ENCODE measurements at places on chromosomes 4 and X.

- no peak for DNase-seq
Measured at GRCh38 chr4:156377036-156377710, 423.5 kb upstream of the CTSO start.

GRCh38 chr4:137626942-137627738 lies 94.8 kb upstream of the PCDH18 start:
- no peak for DNase-seq

DNA sequence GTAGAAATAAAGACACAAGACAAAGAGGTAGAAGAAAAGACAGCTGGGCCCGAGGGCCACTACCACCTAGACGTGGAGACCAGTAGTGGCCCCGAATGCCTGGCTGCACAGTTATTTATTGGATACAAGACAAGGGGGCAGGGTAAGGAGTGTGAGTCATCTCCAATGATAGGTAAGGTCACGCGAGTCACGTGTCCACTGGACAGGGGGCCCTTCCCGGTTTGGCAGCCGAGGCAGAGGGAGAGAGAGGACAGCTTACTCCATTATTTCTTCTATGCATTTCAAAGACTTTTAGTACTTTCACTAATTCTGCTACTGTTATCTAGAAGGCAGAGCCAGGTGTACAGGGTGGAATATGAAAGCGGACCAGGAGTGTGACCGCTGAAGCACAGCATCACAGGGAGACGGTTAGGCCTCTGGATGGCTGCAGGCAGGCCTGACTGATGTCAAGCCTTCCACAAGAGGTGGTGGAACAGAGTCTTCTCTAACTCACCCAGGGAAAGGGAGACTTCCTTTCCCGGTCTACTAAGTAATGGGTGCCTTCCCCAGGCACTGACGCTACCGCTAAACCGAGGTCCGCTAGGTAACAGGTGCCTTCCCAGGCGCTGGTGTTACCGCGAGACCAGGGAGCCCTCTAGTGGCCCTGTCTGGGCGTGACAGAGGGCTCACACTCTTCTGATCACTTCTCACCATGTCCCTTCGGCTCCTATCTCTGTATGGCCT lies 44.9 kb downstream of the ZBTB49 start:
- DNase-seq = peak; percentile 32

DNA sequence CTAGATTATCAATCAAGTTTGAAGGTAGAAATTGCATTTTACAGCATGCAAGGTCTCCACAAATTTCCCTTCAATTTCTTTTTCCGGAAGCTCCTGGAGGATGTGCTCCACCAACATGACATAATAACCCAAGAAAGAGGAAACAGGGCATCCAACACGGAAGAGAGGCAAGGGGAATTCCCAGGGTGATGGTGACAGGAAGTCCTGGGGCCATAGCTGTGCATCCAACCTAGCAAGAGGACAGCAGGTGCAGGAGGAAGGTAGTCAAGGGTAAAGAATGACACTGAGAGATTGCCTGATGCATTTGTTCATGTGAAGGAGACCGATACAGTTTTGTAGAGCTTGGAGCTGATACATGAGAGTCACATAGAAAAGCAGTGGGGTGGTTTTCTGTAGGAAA lies 115.7 kb upstream of the LSM6 start:
- DNase-seq = peak; percentile 79

GRCh38 chr4:99624141-99624719 lies 33.4 kb downstream of the C4orf54 start:
- no peak for DNase-seq

DNA sequence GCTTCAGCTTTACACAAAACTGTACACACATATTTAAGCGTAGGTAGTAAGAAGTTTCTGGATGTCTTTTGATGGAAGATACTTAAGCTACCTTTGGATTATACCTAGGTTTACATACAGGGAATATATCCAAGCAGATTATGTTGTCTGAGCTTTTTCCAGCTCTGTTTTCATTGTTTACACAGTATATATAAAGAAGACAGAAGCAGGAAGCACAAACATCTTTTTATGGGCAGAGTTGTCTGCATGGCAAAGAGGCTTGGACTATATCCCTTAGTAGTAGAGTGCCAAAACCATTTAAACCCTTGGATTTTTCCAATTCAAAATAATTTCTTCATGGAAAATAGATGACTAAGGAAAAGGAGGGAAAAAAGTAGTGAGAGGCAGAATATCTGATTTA lies 329.4 kb upstream of the AGA start:
- DNase-seq = no peak

DNA sequence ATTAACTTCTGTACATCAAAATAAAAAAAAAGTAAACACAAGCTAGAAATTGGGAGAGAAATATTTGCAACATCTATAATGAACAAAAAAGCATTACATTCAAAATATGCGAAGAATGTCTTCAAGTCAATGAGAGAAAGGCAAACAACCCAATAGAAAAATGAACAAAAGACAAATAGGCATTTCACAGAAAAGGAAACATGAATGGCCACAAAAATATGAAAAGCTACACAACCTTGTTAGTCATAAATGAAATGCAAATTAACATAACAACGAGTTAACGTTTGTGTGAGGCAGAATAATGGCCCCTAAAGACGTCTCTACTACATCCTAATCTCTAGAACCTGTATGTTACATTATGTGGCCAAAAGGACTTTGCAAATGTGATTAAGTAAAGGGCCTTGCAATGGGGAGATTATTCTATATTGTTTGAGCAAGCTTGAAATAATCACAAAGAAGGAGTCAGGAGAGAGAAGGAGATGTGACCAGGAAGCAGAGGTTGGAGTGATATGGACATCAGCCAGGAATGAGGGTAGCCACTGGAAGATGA lies 86.8 kb downstream of the WDFY3 start:
- no peak for DNase-seq

DNA sequence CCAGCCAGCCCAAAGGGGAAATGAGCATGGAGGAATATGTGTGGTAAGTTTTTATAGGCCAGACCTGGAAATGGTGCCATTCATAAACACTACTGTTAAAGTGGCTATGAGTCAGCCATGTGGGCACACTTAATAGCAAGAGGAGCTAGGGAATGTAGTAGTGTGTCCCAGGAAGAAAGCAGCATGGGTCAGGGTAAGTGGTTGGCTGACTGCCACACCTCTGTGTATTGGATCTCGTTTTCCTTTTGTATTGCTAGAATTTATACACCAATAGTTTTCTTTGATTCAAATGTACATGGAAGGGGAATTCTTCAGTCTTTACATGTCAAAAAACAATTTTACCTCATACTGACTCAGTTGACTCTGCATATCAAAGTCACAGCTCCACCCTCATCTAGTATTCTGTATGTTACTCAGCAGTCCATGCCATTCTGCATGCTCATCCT lies 22.9 kb upstream of the SGMS2 start:
- DNase-seq = no peak

- DNase-seq = no peak
Measured at GRCh38 chrX:17655211-17656034, 81.9 kb upstream of the SCML1 start.

DNA sequence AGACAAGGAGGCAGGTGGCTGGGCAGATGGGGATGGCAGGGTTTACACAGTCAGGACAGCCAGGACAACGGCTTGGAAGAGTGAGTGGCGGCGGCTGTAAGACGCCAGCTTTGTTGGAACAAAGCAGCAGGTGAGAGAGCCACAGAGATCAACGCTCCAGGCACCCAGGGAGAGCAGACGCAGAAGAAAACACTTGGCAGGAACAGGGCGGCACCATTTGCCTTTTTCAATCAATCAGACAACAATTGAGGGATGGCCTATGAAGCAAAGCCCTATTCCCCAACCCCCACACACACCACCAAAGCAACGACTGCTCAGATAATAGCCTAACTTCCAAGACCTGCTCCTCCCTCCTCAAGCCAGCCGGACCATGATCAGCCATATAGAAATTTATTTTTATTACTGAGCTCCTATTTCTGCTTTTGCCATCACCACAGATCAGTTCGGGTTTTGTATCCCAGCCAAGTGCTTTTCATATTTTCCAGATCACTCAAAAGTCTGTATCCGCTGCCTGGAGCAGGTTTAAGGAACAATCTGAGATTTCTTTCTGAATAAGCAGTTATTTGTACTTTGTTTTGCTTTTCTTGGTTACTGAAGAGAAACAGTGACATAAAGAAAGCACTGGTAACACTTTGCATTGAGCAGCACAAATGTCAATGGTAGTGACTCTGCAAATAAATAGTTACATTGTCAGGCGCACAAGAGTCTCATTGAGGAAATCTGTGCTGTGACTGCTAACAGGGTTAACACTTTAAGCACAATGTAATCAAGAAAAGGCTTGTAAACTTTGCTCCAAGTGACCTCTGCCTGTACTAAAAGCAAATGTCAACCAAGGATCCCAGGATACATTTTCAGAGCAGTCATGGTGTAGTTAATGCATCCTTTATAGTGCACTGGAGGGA lies 81.8 kb upstream of the RBPJ start:
- no peak for DNase-seq

DNA sequence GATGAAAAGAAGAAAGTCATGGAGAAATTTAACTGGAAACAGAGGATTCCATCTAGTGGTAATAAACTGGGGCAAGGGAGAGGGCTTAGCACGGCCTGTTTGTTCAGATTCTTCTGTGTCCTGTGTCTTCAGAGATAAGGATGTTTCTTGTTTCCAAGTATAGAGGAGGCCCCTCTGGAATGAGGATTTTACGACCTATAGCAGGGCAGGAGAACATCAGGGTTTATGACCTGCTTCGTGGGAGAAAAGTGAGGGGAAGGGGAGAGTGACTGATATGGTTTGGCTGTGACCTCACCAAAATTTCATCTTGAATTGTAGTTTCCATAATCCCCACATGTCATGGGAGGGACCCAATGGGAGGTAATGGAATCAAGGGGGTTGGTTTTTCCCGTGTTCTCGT lies 93.0 kb upstream of the LDB2 start:
- DNase-seq = no peak

GRCh38 chrX:129791336-129791735 lies 11.6 kb downstream of the SASH3 start:
- DNase-seq = no peak

DNA sequence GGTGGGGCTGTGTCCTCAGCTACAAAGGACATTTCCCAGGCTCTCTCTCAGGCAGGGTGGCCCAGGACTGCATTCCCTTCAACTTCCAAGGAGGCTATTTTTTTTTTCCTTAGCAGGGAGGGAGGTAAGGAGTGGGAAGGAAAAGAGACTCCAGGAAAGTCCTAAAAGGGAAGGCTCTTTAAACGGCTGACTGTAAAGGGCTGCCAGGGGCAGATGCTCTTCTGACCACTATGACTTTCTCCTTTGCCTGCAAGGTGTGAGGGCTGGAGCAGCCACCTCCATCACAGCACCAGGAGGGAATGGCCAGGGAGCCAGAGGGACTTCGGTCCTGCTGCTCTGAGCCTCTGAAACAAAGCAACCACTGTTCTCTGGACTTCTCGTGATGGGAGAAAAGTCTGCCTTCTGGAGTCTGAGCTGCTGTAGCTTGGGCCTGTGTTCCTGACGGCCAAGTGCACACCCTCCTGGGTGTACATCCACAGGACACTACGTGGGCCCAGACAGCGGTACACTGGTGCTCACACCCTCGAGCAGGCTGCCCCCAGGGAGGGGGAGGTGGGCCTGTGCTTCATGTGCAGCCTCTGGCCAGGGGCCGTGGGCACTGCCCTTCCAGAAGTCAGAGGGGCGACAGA lies 17.9 kb downstream of the NAT8L start:
- no peak for DNase-seq

DNA sequence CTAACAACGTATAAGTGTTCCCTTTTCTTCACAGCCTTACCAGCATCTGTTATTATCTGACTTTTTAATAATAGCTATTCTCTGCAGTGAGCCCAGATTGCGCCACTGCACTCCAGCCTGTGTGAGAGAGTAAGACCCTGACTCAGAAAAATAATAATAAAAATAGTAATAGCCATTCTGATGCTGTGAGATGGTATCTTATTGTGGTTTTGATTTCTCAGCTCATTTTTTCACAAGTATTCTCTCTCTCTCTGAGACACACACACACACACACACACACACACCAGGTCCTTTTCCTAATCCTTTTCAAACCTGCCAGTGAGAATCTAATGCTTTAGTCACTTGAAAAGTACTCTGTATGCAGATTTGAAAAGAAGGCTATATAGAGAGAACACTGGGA lies 89.8 kb downstream of the CHIC2 start:
- DNase-seq = no peak

GRCh38 chr4:907691-908425 lies 24.3 kb downstream of the GAK start:
- no peak for DNase-seq

DNA sequence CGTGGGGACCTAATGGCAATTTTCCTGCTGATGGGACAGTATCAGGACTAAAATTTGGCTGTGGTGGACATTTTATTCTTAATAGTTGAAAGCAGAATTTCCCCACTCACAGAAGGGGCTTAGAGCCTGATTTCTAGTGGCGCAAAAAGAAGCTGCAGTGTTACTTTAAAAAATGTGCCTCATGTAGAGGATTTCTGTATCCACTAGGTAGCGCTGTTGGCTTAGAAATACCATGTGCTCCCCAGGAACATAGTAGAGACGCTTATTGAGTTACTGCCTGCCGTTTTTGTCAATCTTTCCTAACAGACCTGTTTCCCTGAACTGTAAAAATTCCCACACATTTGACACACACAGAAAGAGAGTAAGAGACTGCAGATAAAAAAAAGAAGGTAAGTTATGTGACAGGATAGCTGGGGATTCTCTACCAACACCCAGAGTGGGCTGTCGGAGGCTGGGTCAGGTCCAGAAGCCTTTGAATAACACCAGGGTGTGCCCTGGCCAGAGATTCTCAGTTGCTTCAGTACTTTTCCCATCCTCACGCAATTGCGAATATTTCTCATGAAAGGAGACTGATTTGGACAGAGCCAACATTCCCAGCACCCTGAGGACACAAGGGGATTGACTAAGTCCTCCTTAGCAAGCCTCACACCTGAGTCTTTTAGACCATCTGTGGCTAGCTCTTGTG lies 88.4 kb downstream of the ZXDA start:
- peak; percentile 9 for DNase-seq

GRCh38 chr4:161376275-161376674 lies 787.5 kb downstream of the FSTL5 start:
- no peak for DNase-seq

DNA sequence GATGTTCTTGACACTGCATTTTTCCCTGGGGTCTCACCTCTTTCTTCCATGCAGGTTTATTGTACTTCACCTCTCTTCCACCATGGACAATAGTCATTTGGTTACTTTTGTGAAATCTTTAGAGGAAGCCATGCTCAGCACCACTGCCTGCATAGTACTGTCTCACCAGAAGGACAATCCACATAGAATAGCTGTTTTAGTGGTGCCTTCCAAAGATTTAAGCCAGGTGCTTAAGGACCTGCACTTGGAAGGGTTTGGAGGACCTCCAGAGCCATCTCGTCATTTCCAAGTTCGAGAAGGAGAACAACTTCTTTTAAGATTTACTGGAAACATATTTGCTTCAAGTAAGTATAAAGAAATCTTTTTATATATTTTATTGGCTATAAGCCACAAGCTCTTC lies 26.7 kb downstream of the DTHD1 start:
- DNase-seq = no peak

DNA sequence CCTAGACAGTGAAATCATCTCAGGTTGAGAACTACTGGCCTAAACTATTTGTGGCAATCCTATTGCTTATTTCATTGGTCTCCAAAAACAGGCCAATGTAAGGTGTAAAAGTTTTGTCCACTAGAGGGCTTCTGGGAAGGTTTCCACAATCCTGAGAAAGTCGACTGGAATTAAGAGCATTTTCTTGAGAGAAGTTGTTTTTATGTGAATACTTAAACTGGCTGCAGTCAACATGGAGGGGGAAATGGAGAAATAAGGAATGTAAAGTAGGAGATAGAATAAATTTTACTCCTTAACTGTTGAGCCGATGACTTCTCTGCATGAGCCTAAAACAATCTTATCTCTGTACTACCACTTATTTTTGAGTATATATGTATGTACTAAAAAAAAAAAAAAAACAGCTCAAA lies 11.0 kb upstream of the EIF4E start:
- no peak for DNase-seq

GRCh38 chr4:145427991-145428390 lies 53.7 kb upstream of the SMAD1 start:
- DNase-seq = no peak

Measured in GM06990 (cell line).